Heart left ventricle (tissue), 16 donors: ENCODE measurements at places on chromosomes 4 and X. TPM values are rescaled to one million over a fixed set of nuclear protein-coding genes. Genes with fewer than 3 reads are reported as not detected.

The IL2 gene
- not detected for total RNA-seq

The TMSB15A gene
- total RNA-seq: not detected

The SERTM2 gene
- not detected for total RNA-seq

- DNase-seq: no peak
Observed at GRCh38 chr4:158259955-158260575, 49.8 kb downstream of the TMEM144 start.

DNA sequence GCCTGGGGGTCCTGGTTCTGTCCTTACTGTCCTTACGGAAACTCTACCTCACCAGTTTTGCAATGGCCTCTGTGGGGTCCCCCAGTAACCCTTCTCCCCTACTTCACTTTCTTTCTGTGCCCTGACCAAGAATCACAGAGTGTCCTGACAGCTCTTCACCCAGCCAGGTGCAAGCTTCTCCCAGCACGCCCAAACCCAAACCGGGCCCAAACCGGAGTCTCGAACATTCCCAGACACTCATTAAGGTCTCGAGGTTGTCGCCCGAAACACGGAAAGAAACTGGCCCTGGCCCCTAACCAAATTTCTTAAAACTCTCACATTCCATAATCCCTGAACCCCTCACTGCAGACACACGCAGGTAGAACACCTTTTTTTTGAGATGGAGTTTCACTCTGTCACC, 19.1 kb downstream of the TRIML1 start:
- no peak for DNase-seq

- no peak for DNase-seq
Observed at GRCh38 chr4:83767067-83767466, 231.2 kb downstream of the GPAT3 start.

The GPR34 gene
- total RNA-seq: 16.9 TPM

- no peak for DNase-seq
Observed at GRCh38 chrX:2643880-2644279, 47.2 kb upstream of the CD99 start.

The MYOZ2 gene
- 466 TPM for total RNA-seq

DNA sequence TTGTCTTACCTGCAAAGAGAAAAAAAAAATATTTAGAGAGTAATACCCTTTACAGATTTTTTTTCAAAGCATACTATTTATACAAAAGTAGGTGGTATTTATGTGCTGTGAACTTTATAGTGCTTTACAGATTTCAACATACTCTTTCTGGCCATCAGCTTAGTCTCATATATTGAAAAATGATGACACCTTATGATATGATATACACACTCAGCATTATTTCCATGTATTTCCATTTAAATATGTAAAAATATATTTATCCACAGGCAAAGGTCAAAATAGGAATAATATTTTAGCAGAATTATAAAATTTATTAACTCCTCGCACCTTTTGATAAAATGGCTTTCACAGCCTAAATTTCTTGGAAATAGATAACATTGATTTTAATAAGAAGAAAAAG, 815.8 kb upstream of the EPHA5 start:
- DNase-seq: no peak

- DNase-seq: peak; percentile 35
Observed at GRCh38 chr4:14926368-14926767, 75.9 kb upstream of the CPEB2 start.

- DNase-seq: no peak
Observed at GRCh38 chrX:148958901-148959300, 458.5 kb downstream of the AFF2 start.

The TRIM61 gene
- total RNA-seq: 2.2 TPM

DNA sequence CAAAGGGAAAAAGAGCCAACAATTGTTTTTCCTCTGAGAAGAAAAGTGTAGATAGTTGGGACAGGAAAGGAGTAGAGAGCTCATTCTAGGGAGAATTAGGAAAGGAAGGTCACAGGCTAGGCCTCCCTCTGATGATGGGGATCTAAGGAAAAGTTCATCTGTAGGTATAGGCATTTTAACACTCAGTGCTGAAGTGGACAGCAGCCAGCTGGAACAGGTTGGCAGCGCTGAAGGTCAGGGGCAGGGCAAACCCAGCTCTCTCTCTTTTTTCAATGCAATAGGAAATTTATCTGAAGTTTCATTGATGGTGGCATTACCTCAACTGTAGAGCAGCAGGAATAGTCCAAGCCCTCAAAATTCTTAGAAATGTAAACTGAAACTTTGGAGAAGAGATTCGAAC, 98.5 kb upstream of the ETNPPL start:
- DNase-seq: no peak

DNA sequence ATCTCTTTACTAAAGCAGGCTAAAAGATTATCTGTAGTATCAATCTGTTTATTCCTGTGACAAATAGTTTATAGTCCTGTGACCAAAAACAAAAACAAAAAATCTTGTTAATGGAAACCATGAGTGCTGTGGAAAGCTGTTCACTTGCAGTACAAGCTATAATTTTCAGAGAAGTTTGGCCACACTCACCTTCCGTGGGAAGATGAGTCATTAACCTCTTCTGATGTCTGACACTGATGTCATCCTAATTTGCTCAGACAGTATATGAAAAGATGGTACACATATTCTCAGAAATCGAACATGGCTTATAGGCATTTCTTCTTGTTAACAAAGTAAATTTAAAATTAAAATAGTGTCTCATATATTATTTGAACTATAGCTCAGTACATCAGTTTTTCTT, 19.9 kb upstream of the ENPP6 start:
- no peak for DNase-seq

The MAGEB6B gene
- not detected for total RNA-seq

GRCh38 chr4:147590249-147590920, 26.8 kb upstream of the TMEM184C start:
- peak; percentile 51 for DNase-seq

The JAKMIP1 gene
- not detected for total RNA-seq

The SPRY1 gene
- 47.4 TPM for total RNA-seq

DNA sequence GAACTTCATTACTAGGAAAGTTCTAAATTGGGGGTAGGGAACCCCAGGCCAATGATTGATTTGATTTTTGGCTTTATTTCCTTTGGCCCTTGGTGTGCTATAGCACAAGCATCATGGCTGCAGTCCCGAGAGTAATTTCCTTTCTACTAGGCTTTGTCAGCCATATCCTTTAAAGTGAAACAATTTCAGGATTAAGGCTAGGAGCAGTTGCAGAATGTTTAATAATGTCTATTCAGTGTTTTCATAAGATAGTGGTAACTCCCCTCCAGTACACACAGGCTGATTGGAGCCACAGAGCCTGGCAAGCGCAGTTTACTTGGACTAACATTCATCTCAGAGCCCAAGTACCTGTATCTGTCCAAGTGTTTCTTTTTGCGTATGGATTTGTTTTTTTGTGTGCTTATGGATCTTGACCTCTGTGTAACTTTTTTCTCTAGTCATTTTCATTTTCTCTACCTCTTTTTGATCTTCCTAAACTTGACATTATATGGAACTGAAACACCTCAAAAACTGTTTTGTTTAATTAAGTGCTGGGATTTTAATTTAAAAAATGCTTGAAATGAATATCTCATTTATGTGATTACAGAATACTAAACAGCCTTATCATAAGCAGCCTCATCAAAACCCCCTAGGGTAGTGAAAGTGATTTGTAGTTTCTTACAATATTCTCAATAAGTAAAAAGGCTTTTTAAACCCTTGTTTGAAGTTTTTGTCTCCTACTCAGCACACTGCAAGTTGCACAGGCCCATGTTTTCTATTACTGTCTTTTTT, 7.5 kb downstream of the STIM2 start:
- no peak for DNase-seq

DNA sequence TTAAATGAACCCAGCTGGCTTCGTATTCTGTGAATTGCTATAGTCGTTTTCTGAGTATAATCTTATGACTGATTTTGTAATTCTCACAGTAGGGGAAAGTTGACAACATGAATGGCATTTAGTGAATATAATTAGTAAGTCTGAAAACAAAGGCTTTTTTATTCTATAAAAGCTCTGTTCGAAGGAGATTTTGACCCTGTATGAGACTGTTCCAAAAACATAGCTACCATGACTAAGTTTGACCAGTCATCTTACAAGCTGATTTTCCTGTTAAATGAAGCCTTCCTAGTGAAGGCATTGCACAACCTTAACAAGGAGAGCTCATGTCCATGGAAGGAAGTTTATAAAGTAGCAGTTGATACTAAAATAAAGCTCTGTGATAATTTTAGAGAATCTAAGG, 242.3 kb downstream of the RPA4 start:
- no peak for DNase-seq

- DNase-seq: no peak
Observed at GRCh38 chrX:65723706-65724105, 56.3 kb downstream of the MSN start.

- DNase-seq: peak; percentile 67
Observed at GRCh38 chr4:23789762-23790161, 100.1 kb downstream of the PPARGC1A start.

The PLAC8 gene
- total RNA-seq: 2.4 TPM

GRCh38 chrX:148929686-148930085, 429.3 kb downstream of the AFF2 start:
- DNase-seq: no peak

DNA sequence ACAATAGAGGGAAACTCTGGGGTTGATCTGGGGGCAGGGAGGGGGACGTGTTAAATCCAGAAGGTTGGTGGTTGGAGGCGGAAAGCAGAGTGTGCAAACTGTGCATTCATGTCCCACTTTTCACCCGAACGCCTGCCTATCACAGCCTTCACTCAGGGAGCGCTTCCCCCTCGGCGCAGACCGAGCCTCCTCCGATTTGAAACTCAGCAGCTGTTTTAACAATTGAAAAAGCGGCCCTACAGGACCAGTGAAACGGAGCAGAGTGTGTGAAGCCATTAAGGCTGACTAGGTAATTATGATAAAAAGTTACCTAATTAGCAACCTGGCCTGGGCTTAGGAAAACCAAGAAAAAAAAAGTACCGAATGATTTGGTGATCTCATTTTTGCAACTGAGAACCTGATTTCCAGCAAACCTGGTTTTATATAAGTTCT, 685 bp upstream of the NDNF start:
- peak; percentile 20 for DNase-seq

- no peak for DNase-seq
Observed at GRCh38 chrX:153868576-153869472, 17.1 kb downstream of the L1CAM start.

DNA sequence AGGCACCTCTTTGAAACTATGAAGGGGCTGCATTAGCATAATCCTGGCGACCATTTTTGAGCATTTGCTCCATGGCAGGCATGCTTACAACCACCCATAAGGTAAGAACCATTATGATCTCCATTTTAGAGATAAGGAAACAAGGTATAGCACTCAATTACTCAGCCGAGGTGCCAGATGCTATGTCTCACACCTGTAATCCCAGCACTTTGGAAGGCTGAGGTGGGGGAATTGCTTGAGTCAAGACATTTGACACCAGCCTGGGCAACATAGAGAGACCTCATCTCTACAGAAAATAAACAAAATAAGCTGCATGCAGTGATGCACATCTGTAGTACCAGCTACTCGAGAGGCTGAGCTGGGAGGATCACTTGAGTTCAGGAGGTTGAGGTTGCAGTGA, 43.6 kb downstream of the TIGD4 start:
- no peak for DNase-seq

GRCh38 chrX:115413246-115413878, 123.8 kb downstream of the LUZP4 start:
- DNase-seq: no peak

- no peak for DNase-seq
Observed at GRCh38 chr4:153318696-153319320, 25.7 kb upstream of the MND1 start.

- no peak for DNase-seq
Observed at GRCh38 chr4:40316782-40317635, 18.1 kb upstream of the CHRNA9 start.

DNA sequence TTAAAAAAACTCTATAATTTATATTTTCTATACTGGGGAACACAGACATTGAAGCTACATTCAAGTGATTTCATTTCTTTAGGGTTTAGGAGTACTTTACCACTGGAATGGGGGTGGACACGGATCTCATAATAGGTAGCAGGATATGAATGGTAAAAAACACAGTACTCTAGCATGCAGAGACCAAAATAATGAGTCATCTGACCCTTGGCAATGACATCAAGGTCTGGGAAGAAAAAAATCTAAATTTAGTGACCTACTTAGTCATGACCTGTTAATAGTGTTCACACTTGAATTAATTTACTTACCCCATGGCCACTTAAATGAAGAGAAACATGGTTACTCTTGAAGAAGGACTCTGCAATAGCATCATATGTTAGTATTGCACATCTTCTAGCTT, 187.9 kb downstream of the EPHA5 start:
- no peak for DNase-seq

DNA sequence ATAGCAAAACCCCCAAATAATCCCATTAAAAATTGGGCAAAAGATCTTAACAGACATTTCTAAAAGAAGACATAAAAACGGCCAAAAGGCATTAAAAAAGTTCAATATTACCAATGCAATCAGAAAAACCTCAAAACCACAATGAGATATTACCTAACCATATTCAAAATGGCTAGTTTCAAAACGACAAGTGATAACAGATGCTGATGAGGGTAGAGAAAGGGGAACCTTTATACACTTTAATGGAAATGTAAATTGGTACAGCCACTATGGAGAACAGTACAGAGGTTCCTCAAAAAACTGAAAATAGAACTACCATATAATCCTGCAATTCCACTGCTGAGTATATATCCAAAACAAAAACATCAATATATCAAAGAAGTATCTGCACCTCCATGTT, 6.2 kb downstream of the AADAT start:
- DNase-seq: no peak

DNA sequence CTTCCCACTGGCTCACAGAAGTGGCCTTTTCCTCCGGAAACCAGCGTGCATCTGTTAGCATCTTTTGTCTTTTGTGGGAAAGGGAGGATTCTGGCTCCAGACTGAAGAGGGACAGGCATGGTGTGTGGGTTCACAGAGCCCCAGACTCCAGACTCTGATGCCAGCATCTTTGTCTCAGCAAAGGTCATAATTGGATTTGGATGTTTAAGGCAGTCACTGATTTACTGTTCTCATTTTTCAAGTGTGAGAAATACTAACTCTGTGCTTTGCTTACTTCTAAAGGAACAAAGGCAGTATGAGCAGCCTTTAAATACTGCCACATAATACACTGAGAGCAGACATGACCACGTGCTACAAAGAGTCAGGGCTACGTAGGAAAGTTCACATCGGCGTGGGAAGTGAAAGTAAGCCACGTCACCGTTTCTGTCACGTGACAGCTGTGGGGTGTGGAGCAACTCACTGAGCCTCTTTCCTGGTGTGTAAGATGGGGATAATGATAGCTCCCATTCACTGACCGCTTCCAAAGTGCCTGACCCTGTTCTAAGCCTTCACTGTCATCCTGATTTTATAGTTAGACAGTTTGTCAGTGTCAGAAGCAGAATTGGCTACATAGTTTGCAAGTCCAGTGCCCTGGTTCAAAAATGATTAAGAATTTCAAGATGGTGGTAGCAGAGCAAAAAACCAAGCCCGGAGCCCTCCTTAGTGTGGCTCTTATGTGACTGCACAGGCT, 24.8 kb upstream of the TMSB4X start:
- DNase-seq: peak; percentile 77
